HAP-1 (cell line): ENCODE measurements at places on chromosomes 12 and 14.

GRCh38 chr12:70722584-70723343 is 85.5 kb upstream of the PTPRB start:
- DNase-seq, result no peak

- DNase-seq, result no peak
Observed at GRCh38 chr12:57320639-57321038, 69.7 kb upstream of the STAC3 start.

- no peak for DNase-seq
Observed at GRCh38 chr12:114401328-114402083, 4.4 kb downstream of the TBX5 start.

DNA sequence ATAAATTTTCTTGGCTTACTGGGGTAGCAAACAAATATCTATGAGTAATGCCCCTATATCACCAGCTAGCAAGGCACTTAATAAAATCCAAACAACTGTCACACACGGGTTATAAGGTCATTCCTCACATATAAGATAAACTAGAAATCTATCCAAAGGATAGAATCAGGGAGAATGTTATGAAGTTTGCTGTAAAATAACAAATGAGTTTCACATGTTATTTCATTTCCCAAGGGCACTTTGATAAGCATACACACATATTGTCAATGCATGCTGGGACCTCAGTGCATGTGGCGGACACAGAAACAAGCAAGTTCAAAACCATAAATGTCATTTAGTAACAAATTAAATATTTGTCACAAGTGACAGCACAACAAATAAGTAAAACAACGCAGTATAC is 429.4 kb downstream of the GXYLT1 start:
- no peak for DNase-seq

- DNase-seq, result no peak
Observed at GRCh38 chr14:75820761-75821160, 159.7 kb downstream of the TTLL5 start.

DNA sequence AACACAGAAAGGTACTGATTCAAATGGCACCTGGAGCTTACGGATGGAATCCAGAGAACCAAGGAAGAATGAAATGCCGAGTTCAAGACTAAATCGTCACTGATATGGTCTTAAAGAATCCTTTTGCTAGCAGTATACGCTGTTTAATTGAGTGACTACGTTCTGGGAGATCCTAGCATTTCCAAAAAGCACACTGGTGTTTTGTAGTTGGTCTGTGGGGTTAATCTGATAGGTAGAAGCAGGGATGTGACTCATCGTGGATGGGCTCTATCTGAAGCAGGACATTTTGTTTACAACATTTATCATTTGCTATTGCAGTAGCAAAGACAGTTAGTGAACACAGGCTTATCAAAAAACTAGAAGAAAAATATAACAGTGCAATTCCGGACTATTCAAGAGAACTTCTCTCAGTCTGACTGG is 169.2 kb upstream of the HMGA2 start:
- DNase-seq, result no peak

DNA sequence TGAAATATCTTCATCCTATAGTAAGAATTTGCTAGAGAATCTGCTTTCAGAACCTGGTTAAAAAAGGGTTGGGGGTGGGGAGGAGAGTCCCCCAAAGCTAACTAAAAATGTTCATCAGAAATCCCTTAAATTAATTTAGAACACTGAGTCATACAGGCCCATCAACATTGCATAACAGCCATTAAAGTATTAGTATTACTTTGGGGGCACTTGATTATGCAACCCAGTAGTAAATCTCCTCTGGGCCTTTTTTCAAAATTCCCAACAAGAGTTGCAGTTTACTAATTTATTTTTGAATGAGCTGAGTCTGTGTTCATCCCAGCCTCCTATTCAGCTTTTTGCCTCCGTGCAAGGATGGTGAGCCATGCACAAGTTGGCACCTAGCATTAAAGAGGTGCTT is 8.8 kb upstream of the SLC24A4 start:
- DNase-seq, result no peak
